T follicular helper cell (primary cell): ENCODE measurements at places on chromosomes 12 and 14.

- DNase-seq = peak; percentile 9
Measured at GRCh38 chr12:92827836-92828431, 101.2 kb downstream of the EEA1 start.

- no peak for DNase-seq
Measured at GRCh38 chr12:72673853-72674252, 401.7 kb downstream of the TRHDE start.

- DNase-seq = no peak
Measured at GRCh38 chr12:6326316-6327228, 15.3 kb downstream of the TNFRSF1A start.

GRCh38 chr14:76456891-76457586 lies 81.1 kb downstream of the ESRRB start:
- no peak for DNase-seq

GRCh38 chr14:63726499-63726898 lies 1.4 kb downstream of the SGPP1 start:
- no peak for DNase-seq

GRCh38 chr12:116931665-116932064 lies 20.9 kb downstream of the FBXW8 start:
- no peak for DNase-seq

- no peak for DNase-seq
Measured at GRCh38 chr12:31288381-31288780, 37.6 kb downstream of the SINHCAF start.

DNA sequence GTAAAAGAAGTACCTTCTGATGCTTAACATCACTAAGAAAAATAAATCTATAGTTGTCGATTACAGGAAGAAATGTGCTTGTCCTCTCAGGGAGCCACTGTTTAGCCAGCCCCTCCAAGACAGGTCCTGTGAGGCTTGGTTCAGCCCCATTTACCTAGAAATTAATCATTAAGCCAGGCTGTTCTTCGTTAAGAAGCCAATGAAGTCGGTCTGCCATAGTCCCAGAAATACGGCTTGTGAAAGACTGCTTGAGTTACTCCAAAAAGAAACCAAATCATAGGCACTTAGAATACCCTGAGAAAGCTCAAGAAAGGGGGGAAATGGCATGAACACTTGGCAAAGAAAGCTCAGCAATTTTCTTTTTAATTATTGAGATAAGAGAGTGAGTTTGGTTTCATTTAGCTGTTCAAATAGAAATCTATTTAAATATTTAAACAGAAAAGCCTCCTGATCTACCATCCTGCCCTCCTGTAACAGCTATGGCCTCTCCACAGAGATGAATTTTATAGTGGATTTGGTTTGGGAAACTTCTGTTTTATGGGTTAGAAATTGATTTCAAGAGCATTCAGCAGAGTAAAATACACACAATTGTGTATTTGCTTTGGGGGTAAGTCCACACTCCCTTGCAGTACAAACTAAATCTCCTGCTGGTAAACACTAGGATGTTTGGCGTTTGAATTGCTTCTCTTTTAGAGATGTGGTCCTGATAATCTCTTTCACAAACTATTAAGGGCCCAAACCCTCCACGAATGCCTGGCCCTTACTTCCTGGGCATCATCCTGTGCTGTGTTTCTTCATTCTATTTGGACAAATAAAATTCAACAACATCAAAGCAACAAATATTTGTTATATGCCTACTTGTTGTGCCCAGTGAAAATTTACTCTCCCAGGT lies 234.4 kb downstream of the SEC23A start:
- DNase-seq = no peak

GRCh38 chr12:2813214-2814185 lies 1.0 kb downstream of the ITFG2 start:
- DNase-seq = peak; percentile 21

- no peak for DNase-seq
Measured at GRCh38 chr12:80712866-80713265, 3.8 kb upstream of the MYF5 start.

DNA sequence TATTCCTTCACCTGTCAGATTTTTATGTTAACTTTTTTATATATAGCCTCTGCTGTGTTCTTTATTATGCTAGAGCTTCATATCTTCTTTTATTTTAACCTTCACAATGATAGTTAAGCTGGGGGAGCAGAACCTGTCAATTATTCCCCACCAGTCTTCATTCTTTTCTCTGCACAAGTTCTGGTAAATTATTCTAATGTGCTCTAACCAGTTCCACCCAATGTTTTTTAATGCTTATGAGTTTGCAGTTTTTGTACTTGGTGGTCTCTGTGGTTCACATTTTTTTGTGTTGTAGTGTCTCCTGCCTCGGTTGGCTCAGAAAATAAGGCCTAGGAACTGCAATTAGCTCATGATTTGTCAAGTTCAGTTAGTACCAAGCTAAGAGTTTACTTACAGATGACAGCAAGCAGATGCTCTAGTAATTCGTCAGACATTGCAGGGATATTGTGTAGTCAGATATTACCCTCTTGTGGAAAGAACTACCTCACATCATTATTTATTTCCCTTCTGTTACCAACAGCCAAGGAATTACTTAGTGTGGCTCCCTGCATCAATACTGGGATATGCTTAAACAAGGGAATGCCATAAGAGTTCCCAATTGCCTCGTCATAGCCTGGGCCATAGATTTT lies 14.5 kb downstream of the DYRK2 start:
- no peak for DNase-seq

DNA sequence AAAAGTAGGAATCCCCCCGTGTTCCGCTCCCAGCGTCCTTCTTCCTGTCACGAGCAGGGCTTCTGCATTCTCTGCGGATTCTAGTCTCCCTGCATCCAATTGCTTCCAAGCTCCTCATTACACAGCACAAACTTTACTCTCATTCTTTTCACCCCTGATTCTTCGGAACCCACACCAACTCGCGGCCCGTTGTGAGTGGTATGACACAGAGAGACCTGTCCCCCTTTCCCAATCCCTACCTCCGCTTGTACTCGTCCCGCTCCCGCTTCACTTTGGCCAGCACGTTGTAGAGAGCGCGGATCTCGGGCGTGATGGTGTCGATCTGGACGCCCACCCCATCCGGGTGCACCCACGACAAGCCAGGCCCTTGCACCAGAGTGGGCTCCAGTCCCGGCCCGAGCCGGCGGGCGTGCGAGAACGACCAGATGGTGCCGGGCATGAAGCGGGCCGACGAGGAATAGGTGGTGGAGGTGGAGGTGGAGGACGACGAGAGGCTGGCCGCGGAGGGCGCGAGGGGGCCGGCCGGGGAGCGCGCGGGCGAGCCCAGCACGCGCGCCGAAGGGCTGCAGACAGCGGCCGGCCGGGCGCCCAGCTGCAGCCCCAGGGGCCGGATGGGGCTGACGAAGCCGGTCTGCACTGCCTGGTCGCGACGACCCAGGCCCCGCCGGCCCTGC lies 687 bp downstream of the IFFO1 start:
- no peak for DNase-seq

- no peak for DNase-seq
Measured at GRCh38 chr14:102517392-102518062, 8.0 kb upstream of the ANKRD9 start.

GRCh38 chr14:30058401-30058800 lies 130.8 kb upstream of the PRKD1 start:
- no peak for DNase-seq

DNA sequence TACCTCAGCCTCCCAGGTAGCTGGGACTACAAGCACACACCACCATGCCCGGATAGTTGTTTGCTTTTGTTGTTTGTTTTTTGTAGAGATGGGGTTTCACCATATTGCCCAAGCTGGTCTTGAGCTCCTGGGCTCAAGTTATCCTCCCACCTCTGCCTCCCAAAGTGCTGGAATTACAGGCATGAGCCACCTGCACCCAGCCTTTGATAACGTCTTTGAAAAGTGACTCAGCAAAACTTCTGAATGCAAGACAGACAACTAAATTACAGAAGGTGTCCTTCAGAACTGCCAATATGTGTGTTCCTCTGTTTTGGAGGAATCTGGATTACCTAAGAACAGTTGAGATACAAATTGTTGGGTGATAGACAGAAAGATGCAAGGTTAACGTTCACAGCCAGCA lies 99.8 kb downstream of the ESR2 start:
- no peak for DNase-seq

DNA sequence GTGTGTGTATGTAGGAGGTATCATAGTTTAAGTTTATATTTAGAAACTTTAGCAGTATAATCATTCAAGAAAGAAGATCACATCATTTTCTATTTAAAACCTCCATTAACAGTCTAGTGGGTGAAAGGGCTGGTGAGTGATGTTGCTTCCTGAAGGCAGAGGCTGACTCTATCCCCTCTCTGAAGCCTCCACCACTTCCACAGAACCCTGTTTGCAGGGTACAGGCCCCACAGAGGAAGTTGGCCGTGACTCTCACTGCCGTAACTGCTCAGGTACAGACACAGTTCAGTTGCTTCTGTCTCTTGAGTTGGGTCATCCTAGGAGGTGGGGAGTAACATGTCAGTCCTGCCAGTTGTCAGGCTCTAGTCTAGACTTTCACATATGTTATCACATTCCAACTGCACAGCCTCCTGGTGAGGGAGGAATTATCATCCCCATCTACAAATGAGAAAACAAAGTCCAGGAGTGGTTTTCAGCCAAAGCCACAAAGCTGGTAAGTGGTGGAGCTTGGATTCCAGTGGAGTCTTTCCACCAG lies 31.5 kb downstream of the CFL2 start:
- no peak for DNase-seq

DNA sequence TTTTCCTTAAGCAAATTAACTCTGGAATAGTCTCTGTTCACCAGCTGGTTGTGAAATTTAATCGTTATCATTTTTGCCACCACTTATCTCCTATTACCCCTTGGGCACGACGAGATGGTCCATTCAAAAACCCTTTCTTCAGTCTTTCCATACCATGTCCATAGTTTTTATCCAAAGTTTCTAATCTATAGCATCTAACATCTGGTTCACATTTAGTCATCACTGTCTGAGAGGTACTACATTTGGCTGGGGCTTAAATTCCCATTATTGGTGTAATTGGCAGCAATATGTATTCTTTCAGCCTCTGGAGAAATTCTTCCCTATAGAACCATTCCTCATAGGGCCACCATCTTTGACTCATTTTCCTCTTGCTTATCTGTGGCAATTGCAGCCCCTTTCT lies 163.5 kb downstream of the CCER1 start:
- no peak for DNase-seq

GRCh38 chr12:115232455-115233156 lies 548.6 kb upstream of the TBX3 start:
- DNase-seq = no peak

DNA sequence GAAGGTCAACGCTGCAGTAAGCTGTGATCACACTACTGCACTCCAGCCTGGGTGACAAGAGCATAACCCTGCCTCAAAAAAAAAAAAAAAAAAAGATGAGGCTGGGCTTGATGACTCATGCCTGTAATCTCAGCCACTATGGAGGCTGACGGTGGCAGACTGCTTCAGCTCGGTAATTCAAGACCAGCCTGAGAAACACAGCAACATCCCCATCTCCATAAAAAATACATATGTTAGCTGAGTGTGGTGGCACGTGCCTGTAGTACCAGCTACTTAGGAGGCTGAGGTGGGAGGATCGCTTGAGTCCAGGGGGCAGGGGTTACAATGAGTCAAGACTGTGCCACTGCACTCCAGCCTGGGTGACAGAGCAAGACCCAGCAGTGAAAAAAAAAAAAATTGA lies 50.4 kb downstream of the GXYLT1 start:
- DNase-seq = no peak

DNA sequence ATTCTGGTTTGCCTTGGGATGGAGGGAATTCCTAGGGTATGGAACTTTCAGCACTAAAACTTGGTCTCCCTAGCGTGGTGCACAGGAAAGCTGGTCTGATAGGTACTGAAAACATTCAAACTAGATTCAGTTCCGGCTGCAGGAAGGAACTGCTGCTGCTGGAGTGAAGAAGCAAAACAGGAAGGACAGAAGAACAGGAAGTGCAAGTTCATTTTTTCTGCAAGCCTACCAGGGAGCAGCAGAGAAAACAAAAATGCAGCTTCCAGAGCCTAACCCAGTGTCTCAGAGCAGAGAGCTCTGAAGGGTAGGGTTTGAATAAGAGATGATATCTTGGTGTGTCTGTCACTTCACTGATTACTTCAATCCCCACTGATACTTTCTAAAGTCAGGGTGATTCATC lies 165.2 kb downstream of the VRK1 start:
- no peak for DNase-seq

GRCh38 chr14:68477461-68478085 lies 315.3 kb downstream of the ZFP36L1 start:
- DNase-seq = no peak

DNA sequence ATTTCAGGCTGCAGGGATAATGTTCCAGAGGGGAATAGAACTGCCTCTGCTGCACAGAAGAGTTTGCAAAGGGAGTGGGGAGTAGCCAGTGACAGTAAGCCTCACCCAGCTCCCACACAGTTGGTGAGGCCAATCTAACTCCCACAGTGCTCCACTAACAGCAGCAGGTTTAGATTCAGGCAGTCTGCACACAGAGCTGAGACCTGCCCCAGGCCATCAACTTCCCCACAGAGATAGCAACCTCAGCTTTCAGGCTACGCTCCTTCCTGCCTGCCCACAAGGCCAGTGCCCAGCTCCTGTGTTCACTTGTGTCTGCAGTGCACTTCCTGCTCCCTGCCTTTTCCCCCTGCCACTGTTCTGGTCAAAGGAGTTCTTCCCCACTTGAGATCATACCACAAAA lies 107.5 kb downstream of the TBC1D30 start:
- DNase-seq = no peak

GRCh38 chr14:35480119-35480769 lies 53.7 kb upstream of the INSM2 start:
- DNase-seq = no peak

DNA sequence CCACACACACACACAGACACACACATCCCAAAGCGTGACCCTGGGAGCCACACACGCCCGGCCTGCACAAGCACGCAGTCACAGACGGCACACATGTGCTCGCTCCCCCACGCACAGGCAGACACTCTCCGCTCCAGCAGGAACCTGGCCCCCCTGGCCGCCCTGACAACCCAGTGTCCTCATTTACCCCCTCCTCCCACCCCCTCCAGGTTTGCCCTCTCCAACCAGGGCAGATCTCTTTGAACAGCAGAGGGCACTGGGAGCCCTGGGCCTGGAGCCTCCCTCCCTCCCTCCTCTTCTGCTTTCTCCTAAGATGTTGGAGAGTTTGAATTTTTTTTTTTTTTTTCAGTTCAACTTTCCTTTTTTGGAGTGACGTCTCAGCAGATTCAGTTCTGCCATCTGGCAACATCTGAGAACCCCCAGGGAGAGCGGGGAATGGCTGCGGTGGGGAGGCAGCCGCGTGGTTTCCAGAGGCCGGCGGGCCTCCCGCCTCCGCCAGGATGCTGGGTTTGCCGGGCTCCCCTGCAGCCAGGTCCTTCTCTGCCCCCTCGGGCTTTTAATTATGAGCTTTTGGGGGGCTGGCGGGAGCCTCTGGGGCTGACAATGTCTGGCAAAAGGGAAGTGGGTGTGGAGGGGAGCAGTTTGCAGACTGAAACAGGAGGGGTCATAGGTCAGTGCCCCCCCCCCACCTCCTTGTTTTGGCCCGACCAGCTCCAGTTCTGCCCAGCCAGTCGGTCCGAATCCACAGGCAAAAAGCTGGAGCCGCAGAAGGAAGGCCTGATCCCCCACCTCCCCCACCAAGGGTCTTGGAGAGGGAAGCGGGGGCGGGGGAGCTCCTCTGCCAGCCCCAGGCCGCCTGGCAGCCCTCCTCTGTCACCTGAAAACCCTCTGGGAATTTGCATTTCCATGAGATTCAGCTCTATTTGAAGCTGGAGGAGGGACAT lies 1.3 kb upstream of the NCOR2 start:
- DNase-seq = no peak

GRCh38 chr12:101539148-101539547 lies 55.6 kb upstream of the MYBPC1 start:
- DNase-seq = no peak

GRCh38 chr14:39554576-39554975 lies 122.3 kb upstream of the FBXO33 start:
- DNase-seq = no peak

- no peak for DNase-seq
Measured at GRCh38 chr12:130240831-130241590, 78.7 kb downstream of the FZD10 start.
